ENCODE measurements at places on chromosomes 11 and 22.

DNA sequence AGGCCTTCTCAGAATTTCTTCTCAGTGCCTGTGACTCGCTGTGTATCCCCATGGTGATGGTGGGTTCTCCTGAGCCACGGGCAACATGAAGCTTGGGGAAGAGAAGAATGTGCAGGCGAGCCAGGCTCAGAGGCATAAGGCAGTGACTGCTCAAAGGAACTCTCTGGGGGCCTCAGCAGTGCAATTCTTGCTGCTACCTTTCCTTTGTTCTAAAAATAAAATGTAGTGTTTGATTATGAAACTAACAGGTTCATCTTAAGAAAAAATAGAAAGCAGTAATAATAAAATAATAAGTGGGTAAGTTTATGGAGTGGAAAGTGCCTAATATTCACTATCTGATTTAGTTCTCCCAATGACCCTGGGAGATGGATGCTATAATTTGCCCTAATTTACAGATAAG lies 46.7 kb downstream of the MEI1 start:
- no peak for DNase-seq

- peak; percentile 74 for DNase-seq
These were observed 5.4 kb upstream of the TMPRSS4 start for GRCh38 chr11:118071416-118072030.

DNA sequence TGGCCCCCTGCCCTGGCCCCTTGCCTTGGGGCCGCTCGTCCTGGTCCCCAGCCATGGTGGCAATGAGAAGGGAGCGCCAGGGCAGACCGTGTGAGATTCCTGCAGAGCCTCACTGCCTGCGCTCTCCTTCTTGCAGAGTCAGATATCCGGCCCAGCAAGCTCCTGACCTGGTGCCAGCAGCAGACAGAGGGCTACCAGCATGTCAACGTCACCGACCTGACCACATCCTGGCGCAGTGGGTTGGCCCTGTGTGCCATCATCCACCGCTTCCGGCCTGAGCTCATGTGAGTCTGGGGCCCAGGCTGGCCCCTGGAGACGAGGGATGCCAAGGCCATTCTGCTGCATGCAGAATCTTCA lies 114.1 kb downstream of the MICAL2 start:
- no peak for DNase-seq

DNA sequence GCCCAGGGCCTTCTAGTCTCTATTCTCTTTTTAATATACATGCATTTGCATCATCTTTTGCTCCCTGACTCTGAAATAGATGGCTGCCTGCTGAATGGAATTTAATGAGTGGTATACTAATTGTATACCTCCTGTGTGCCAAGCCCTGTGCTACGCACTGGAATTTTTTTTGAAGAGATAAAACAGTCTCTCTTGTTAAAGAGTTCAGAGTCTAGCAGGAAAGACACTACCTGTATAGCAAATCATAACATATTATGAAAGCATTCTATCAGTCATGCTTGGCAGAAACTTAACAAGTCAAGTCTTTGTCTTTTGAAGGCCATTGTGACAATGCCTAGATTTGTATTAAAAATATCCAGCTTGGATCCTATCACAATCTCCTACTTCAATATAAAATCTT lies 63.7 kb upstream of the SESN3 start:
- no peak for DNase-seq

DNA sequence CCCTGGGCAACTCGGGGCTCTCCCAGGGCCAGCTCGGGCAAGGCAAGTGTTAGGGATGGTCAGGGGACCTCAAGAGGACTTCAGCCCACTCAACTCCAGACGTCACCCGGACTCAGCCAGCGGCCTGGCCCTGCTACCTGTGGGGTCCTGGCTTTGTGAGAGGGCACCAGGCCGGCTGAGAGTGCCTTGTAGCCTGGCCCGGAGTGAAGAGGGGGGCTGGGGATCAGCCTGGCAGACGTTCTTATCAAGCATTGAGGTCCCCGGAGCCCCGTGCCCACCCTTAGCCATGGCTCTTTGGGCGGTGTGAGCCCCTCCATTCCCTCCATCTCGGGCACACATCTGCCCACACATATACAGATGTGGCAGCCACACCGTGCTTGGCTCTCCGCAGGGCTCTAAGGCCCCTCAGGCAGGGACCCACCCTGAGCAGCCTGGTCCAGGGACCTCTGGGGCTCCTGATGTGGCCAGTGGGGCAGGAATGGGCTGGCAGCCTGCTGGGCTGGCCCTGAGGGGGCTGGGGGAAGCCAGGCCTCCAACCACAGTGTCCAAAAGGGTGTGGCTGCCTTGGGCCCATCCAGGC lies 15.3 kb downstream of the LSP1 start:
- DNase-seq: no peak

GRCh38 chr11:18253233-18253632 lies 4.8 kb upstream of the SAA2 start:
- DNase-seq: no peak

- DNase-seq: no peak
These were observed 390.6 kb downstream of the SOX6 start for GRCh38 chr11:15965562-15966250.

DNA sequence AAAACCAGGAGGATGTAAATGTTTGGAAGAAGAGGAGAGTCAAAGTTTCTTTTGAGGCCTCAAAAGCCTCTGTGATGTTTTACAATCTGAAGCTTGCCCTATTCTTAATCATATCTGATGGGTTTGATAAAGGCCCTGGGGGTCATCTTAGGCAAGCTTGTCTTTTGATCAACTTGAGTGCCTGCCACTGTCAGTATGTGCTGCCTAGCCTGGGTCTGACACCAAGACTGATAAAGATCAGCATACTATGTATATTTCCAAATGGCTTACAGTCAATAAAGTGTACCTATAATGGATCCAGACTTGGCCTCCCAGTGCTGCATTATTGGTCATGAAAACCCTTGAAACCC lies 12.7 kb downstream of the EHF start:
- no peak for DNase-seq

DNA sequence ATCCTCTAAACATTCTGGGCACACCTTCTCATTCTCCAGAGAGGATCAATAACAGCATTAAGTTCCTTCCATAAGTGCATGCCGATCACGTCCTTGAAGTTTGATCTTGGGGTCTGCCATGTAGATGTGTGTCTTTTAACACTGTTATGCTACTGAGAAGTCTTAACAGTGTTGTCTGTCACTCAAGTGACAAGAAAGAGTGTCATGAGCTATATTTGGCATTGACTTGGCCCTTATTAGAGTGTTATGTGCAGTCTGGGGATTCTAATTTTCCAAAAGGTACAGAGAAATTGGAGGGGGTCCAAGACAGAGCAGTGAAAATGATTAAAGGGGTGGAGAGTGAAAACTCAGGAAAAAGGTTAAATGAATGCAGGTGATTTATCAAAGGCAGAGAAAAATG lies 107.1 kb upstream of the OPCML start:
- no peak for DNase-seq

DNA sequence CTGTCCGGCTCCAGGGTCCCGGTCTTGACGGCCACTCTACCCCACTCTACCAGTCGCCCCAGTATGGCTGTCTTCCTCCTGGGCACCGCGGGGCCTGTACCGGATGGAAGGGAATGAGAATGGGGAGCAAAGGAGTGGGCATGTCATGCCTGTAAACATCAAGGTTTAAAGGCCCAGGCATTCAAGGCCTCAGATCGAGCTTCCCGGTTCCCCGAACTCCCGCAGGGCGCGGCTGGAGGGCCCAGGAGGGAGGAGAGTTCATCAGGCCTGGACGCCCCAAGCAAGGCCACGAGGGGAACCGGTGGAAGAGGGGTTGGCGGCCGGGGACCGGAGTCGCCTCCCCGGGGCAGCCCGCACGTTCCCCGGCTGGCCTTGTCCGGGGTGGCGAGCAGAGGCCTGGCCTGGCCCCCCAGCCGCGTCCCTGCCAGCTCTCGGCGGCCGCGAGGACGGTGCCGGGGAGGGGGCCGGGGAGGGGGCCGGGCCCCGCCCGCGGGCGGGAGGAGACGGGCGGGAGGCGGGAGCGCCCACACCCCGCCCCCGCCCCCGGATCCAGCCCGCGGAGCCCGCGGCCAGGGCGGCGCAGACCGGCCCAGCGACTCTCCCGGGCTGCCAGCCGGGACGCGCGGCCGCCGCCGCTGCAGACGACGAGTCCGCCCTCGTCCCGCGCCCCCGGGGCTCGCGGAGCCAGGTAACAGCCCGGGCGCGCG lies at the start of gene CDC42EP1:
TSS of gene CDC42EP1 (plus strand) at position 580 of the 707 bp plus-strand sequence. CDS start 5,870 bp downstream, outside the sequence.
- DNase-seq: peak; percentile 86

DNA sequence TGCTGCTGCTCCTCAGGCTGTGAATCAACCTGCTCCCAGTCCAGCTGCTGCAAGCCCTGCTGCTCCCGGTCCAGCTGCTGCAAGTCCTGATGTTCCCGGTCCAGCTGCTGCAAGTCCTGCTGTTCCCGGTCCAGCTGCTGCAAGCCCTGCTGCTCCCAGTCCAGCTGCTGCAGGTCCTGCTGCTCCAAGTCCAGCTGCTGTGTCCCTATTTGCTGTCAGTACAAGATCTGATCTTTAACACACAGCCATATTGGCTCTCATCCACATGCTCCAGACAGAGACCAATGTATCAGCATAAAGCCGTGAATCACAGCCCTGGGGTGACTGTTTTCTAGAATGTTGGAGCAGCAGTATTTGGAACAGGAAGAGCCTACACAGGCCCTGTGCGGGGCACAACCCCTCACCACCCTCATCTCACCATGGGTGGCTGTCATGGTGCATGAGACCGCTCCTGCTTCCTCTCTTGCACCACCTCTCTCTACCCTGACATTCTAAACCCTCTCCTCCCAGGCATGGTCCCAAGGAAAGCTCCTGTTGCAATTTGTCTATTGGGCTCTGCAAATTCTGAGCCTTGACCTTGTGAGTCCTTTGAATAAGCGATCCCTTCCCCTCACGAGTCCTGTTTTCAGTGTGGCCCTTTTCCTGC lies 3.5 kb downstream of the KRTAP5-10 start:
- no peak for DNase-seq

GRCh38 chr11:12051287-12051662 lies 42.8 kb upstream of the DKK3 start:
- no peak for DNase-seq

Measured in putamen (tissue), 1 donor.